ENCODE measurements at places on chromosomes 1 and 21.

GRCh38 chr1:7199077-7199779, 414.0 kb downstream of the CAMTA1 start:
- DNase-seq, result no peak

DNA sequence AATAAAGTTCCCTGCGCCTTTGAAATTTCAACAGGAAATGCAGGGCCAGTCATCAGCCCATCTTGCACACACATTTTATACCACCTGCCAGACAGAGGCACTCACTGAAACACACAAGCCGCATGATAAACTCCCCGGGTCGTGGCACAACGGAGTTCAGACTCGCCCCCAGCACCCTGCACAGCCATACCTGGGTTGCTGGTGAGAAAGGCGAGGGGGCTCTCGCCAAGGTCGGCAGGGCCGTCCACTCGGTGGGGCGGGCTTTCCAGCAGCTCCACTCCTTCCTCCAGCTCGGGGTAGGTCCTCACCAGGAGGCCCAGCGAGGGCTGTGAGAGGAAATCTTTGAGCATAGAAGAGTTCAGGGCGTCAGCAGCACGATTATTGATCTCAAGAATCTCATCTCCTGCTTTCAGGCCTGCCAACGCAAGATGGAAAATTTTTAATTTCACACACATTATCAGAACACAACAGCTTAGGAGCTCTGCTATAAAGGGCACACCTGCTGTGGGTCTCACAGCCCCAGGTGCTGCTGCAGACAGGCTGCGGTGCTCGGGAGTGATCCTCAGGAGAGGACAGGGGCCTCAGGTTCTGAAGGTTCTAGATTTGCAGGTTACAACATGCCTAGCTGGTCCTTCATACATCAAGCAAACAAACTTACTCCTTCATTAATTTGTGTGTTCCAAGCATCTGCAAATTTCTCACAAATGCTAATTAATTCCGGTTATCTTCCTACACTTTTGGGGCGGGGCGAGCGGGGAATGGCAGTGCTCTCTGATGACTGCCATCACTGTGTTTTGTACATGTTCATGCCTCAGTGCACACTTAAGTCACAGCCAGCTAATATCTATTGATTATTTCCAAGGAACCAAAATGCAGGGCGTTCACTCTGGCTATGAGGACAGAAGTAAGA, 144.2 kb upstream of the KRTAP19-8 start:
- DNase-seq, result no peak

DNA sequence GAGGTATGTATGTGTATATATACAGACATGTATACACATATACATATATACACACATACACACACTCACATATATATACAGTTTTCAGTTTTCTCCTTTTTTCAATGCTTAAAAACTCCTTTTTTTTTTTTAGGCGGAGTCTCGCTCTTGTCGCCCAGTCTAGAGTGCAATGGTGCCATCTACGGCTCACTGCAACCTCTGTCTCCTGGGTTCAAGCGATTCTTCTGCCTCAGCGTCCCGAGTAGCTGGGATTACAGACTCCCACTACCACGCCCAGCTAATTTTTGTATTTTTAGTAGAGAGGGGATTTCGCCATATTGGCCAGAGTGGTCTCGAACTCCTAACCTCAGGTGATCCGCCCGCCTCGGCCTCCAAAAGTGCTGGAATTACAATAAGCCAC, 27.0 kb downstream of the STYXL2 start:
- no peak for DNase-seq

GRCh38 chr1:155174324-155175280, 953 bp downstream of the TRIM46 start:
- no peak for DNase-seq

GRCh38 chr1:6909857-6910256, 124.6 kb downstream of the CAMTA1 start:
- DNase-seq, result no peak

GRCh38 chr1:22557341-22557950, 5.8 kb upstream of the EPHA8 start:
- peak; percentile 45 for DNase-seq

- DNase-seq, result no peak
Measured at GRCh38 chr1:235790123-235790522, 76.6 kb downstream of the LYST start.

DNA sequence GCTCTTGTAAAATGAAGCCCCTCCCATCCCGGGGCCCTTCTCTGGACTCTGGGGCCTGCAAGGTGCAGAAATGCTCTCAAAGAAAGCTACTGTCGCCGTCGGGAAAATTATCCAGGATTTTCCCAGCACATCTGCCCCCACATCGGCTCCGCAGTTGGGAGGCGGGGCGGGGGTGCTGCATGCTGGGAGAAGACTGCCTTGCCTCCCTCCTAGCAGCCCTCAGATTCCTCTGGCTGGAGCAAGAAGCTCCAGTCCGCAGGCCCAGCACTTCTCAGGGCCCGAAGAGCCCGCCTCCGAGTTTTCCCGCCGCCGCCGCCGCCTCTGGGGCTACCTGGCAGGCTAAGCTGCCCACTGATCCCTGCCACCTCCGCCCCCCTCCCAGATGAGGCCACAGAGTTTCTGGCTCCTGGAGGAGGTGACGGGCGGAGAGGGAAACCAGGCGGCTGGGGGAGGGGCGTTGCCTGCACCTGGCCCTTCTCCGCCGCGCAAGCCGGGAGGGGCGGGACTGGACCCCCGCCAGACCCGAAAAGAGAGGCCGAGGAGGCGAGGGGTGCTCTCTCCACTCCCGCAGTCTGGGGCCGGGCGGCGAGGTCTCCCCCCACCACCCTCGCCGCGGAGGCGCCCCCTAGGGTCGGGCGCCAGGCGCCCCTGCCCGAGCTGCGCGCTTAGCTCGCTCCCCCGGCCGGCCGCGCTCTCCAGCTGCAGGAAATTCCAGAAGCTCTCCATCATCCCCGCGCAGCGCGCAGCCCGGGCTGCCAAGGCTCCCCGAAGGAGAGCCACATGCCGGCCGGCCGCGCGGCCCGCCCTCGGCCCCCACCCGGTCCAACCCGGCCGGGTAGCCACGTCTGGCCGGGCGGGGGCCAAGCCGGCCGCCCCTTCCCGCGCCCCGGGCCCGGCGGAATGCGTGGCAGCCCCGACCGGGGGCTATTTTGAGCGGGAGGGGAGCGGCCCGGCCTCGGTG, 28.8 kb downstream of the AHDC1 start:
- DNase-seq, result peak; percentile 87

GRCh38 chr1:167562702-167563101, 9.1 kb upstream of the CREG1 start:
- DNase-seq, result peak; percentile 62

GRCh38 chr1:18924221-18924691, 21.9 kb upstream of the ALDH4A1 start:
- DNase-seq, result peak; percentile 67

GRCh38 chr1:183804916-183805841, at the start of gene RGL1:
Gene RGL1, plus strand, starts transcription at chr1:183805120. Its CDS starts 178 bp downstream, at chr1:183805298.
- peak; percentile 74 for DNase-seq

DNA sequence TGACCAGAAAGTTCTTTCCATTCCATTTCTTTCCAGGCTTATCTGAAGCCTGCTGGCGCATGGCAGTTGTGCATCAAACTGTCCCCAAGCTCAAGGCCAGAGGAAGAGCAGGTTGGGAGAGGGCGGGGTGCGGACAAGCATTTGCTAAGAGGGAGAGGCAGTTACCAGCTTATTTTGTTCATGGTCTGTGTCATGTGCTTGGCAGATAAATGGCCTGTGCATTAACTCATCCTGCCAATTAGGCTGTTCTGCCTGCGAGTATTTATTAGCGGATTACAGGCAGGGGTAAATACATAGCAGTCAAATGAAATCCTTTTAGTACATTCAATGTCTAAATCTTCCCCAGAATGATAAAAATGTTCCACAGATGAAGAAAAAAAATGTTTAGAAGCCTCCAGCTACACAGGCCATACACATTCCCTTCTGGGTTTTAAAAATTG, 48.9 kb upstream of the B3GALNT2 start:
- DNase-seq, result peak; percentile 36
